ENCODE measurements at places on chromosomes 2 and 18.

- no peak for DNase-seq
Measured at GRCh38 chr2:128376241-128377041, 57.8 kb upstream of the HS6ST1 start.

DNA sequence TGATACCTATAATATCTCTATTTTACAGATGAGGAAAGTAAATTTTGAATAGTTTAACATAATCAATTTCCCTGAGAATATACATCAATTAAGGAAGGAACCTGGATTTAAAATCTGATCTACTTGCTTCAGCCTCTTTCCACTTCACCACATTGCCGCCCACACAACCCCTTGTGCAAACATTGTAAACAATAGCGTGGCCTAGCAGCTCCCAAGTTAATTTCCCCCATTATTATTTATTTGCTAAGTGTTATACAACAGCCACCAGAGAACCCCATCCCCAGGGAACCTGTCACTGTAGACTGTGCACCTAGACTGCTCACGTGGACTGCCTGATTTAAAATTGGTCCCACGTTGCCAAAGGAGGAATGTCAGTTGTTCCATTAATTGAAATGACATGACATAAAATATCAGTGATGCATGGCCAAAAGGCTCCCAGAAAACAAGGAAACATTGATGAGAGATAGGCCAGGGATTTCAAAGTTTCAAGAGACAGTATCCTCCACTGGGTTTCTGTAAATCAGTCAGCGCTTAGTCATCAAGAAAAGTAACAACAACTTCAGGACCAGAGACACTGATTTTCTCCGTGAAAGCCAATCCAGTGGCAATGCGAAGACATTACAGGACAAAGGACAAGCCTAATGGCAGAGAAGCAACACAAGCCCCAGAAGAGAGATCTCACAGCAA lies 41.3 kb downstream of the SCG2 start:
- peak; percentile 97 for DNase-seq

DNA sequence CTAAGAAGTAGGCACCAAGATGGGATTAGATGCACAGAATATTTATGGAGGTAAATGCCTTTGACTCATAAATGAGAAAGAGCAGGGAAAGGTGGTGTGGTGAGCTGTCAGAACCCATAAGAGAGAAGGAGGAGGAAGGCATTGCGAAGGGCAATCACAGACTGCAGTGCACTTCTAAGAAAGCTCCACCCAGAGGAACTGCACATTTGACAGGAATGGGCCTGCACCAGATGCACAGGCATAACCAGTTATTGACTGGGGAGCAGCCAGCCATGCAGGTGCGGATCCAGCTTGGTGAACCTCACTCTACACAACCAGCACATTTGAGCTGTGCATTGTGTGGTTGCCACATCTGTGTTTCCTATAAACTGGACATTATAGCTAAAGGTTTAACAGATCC lies 62.2 kb upstream of the L3MBTL4 start:
- no peak for DNase-seq

GRCh38 chr2:144424559-144425240 lies 95.2 kb downstream of the ZEB2 start:
- DNase-seq: no peak

DNA sequence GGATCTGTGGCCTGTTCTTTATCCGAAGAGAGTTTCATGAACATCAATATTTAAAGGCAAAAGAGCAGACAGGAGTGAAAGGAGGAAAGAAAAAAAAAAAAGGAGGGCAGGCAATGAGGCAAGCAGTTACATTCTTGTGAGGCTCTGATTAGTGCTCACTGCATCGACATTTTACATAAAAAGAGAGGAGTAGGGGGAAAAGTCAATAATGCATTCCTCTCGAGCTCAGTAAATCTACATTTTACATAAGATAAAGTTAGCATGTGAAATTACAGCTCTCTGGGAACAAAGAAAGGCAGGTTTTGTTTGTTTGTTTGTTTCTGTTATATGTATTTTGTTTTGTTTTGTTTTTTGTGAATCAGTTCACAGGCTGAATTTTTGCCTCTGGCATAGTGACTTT lies 187.1 kb upstream of the ARL4C start:
- DNase-seq: no peak

DNA sequence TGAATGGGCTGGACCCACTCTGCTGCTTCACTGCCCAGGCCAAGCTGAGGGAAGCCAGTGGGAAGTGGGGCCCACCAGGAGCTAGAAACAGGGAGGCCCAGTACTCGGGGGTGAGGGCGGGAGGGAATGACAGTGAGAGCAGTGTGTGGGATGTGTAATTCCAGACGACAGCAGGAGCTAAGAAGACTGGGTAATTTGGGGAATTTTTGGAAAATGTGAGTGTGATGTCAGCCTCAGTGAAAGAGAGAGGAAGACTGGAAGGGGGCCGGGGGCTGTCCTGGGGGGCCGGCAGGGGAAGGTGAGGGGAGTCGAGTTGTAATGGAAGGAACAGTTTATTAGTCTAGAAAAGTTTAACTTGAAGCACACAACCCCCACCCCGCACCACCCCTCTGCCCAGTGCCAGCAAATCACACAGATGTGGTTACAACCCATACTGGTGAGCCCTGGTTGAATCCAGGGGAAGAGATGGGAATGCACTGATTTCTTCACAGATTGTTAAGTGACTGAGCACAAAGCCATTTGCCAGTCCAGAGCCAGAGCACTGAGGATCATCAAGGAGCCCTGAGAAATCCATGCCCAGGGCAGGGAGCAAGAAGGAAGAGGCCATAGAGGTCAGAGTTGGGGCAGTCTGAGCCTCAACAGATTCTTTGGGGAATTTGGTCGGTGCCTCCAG lies 76.7 kb upstream of the PKDCC start:
- no peak for DNase-seq

DNA sequence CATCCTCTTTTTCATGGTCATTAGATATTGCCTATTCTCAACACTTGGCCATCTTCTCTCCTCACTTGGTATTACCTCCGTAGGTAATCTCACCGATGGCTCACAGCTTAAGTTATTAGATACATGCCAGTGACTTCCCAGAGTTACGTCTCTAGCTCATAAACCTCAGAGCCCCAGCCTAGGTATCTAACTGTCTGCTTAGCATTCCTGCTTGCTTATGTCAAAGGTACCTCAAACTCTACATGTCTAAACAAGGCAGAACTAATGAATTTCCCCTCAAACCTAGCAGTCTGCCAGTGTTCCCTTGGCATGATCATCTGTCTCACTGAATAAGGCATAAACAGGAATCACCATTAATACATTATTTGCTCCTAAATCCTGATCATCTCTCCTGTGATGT lies 27.7 kb upstream of the ZNF638 start:
- no peak for DNase-seq

DNA sequence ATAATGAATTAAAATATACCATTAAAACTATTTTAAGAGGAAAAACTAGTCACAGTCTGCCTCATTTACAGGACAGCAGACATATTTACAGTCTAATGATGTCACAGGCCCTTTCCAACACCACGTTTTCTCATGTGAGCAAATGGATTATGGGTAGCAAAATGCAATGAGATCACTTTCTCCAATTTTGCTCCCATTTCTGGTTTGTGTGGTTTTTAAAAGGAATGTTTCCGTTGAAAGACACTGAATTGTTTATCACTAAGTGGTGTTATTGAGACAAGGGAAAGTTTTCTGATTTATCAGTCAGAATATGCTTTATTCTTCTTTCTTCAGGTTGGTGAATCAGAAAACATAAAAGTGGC lies 11.4 kb upstream of the NR4A2 start:
- no peak for DNase-seq

DNA sequence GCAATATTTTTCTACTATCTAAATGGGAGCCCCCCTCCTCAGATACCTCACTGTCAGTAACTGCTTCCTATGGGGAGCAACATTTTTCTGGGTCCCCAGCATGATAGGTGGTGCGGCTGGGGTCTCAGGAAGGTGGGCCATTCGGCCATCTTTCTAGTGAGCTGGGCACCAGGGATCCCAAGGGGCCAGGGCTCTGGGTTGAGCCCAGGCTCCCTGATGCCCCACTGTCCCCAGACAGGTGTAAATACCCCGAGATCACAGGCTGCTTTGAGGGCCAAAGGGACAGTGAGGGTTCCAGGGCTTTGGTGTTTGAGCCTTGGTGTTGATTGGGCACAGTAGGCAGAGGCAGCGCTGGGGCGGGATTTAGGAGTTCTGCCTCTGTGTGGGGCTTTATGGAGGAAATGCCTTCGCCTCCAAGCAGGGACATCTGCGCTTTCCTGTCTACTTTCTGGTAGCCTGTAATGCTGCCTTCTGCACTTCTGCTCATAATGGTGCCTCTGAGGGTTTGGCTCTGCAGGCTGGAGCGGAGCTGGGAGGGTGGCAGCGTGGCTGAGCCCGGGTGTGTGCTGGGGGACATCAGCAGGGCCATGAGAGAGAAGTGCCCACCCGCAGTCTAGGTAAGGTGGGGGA lies 5.3 kb downstream of the ITM2C start:
- no peak for DNase-seq

GRCh38 chr2:74249406-74250122 lies 51.1 kb downstream of the MTHFD2 start:
- no peak for DNase-seq

DNA sequence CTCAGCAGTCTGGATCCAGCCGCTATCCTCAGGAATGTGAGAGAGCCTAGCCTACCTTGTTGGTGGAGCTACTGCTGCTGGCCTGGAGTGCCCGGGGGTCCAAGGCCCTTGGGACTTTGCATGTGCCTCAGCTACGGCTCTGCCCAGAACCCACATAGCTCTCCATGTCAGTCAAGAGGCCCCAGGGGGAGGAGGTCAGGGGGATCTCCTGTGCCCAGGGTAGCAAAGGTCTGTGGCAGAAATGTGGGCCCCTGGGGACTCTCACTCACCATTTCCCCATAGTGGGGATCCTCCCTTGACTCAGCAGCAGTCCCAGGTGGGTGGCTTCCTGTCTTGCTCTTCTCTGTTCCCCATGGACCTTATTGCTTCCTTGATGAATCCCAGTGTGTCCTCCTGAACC lies 342.7 kb upstream of the CHAC2 start:
- no peak for DNase-seq

DNA sequence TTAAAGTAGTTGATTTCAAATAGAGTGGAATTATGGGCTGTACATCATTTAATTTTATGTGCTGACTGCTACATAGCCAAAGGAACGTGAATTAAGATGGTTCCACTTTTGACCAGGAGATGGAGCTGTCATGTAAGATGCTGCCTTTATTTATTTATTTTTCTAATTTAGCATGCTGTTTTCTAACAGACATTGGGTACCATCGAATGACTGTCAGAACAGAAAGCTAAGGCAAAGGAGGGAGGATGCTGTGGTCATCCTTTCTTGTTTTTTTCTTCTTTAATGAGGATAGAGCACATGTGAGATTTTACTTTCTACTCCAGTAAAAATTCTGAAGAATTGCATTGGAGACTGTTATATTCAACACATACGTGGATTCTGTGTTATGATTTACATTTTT lies at the start of gene SCN2A:
SCN2A (plus strand) TSS at position 185 of the 400 bp plus-strand sequence. CDS start 56,410 bp downstream, outside the sequence.
- peak; percentile 76 for DNase-seq

DNA sequence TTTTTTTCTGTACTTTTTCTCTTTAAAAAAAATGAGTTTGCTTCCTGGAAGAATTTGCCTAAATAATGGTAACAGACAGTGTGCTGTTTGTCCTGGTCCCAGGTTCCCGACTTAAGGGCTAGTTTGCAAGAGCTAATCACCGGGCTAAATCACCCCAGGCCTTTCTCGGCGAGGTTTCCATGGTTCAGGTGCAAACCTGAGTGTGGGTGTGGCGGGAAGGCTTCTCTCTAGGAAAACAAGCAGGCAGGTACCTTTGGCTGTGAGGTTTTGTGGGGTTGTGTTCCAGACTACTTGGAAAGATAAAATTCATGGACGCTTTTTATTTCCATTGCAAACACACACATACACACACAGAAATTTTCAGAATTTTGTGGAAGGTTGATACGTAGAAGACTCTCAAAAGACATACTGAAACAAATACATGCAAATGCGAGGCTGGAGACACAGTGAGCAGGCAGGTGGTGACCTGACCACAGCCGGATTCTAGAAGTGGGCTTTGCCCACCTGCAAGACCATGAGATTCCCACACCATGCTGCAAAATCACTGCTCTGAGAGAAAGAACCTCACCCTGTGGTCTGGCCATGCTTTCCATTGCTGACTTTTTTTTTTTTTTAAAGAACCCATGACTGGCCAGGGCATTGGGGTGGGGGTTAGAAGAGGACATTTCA lies 815 bp downstream of the CNDP1 start:
- DNase-seq: no peak

DNA sequence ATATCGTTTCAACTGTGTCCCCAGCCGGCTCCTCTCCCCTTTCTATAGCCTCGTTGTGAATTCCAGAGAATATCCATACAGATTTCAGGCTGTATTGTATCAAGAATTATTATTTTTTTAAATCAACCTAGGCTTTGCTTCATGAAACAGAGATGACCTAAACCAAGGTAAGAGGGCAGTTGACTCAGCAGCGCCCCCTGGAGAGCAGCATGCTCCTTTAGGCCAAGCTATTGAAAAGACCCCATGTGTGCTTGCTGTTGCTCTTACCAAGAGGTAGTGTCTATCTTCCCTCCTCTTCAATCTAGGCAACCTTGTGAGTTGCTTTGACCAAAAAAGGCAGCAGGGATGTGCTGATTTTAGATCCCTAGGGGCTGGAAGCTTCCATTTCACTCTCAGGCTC lies 426.7 kb upstream of the SMIM21 start:
- DNase-seq: no peak

DNA sequence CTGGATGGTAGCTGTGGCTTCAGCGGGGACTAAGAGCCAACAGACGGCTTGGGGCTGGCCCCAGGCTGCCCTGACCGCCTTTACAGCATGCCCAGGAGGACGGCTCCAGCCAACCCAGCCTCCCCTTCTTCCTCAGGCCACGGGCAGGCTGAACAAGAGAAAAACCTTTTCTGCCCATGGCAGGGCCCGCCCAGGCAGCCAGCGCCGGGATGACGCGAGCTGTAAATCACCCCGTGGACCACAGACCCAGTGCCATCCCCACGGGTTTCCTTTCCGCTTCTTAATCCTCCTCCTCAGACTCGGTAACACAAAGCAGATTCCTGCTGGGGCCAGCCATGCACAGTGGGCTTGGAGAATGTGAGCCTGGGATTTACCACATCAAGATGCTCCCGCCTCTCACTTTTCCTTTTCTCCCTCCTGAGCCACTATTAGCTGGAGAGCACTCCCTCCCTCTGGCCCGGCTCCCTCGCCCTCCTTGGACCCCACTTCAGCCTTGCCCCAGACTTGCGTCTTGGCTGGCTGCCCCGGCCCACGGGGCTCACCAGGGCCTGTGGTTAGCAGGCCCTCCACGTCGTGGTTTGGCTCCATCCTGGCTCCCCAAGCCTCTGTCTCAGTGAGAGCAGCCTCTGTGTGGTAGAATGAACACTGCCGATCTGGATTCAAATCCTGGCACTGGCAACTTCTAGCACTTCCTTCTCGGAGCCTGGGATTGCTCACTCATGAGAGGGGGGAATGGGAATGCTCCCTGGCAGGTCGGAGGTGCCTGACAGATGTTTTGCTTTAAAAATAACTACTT lies 31.4 kb downstream of the ATOH8 start:
- DNase-seq: no peak

GRCh38 chr2:67571785-67572718 lies 174.9 kb downstream of the ETAA1 start:
- no peak for DNase-seq
